ENCODE measurements at places on chromosomes 5 and 9.

DNA sequence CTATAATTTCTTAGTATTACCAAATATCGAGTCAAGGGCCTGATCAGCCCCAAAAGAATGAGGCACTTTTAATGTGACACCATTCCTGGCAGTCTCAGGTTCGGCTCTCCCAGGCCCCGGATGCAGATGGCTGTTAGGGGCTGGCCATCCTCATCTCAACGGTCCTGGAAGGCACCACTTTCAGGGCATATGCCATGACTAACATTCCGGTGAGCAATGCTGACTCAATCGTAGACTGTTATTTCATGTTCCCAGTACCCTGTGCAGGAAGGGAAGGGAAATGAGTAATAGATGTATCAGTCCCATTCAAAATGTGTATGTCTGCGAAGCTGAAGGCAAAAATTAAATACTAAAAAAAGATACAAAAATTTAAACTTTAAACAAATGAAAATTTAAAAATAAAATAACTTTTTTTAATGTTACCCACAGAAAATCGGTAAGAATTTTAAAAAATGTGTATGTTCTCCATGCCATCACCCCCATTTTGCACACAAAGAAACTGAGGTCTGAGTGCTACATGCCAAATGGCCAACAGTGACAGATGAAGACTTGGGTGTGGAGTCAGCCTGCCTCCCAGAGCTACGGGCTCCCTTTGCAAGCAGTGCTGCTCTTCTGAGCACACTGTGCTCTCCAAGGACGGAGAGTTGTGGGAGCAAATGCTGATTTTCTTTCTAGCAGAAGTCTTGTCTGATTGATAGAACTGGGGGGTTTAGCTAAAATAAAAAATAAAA, 79.0 kb downstream of the GLDC start:
- DNase-seq, result peak; percentile 19
- H3K36me3 ChIP-seq, result no peaks in the 10 kb centered on the region
- H3K27ac ChIP-seq, result peak overlapping the region; percentile 82
- H3K4me3 ChIP-seq, result peak overlapping the region; percentile 33
- peaks cover 19% of the 10 kb centered on the region for H3K4me1 ChIP-seq
- peaks cover 5% of the 10 kb centered on the region for H3K27me3 ChIP-seq

- H3K27ac ChIP-seq, result no peak overlapping the region
- H3K27me3 ChIP-seq, result no peaks in the 10 kb centered on the region
- DNase-seq, result no peak
- no peaks in the 10 kb centered on the region for H3K4me1 ChIP-seq
Observed at GRCh38 chr9:117188394-117188793, 226.5 kb downstream of the ASTN2 start.

DNA sequence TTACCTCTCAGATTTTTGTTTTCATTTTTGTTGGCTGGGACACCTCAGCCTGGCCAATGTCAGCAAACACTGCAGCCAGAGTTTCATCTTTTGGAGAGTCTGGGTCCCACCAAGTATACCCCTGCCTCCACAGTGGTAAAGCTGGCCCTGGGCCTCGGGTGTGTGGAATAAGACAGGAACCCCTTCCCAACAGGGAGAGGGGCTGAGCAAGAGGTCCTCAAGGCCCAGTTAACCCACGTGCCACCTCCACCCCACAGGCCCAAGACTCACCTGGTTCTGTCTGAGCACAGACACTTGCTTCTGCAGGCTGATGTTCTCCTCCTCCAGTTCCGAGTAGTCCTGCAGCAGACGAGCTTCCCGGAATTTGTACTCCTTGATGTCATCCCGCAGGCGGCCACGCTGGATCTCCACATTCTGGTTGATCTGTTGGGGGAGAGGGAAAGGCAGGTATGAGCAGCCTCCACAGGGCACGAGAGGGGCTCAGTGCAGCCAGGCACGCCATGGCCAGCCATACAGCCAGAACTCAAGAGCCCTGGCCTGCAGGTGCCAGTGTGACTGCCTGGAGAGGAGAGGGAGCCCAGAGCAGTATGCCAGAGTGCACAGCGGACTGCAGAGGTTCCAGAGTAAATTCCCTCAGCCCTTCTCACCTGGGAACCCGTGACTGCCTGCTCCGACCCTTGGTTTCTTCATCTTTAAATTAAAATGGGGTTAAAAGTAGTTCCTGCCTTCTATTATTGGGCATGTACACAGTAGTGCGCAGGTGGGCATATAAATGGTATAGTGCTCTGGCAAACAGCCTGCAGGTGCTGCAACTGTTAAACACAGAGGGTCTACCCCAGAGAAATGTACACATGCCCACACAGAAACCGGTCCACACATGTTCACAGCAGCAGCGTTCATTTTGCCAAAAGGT, 42.0 kb downstream of the BICD2 start:
- H3K4me1 ChIP-seq, result peaks cover 5% of the 10 kb centered on the region
- H3K27ac ChIP-seq, result no peak overlapping the region
- peaks cover 27% of the 10 kb centered on the region for H3K36me3 ChIP-seq
- H3K4me3 ChIP-seq, result no peak overlapping the region

DNA sequence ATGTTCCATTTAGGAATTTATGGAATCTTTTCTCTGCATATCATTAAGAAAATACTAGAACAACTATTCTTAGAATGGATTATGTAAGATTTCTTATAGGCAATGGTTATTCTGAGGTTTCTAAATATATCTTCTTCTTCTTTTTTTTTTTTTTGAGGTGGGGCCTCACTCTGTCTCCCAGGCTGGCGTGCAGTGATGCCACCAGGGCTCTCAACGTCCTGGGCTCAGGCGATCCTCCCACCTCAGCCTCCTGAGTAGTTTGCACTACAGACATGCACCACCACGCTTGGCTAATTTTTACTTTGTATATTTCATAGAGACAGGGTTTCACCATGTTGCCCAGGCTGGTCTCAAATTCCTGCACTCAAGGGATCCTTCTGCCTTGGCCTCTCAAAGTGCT, 137.2 kb downstream of the SREK1 start:
- H3K4me1 ChIP-seq, result no peaks in the 10 kb centered on the region
- H3K36me3 ChIP-seq, result no peaks in the 10 kb centered on the region
- DNase-seq, result no peak
- H3K27ac ChIP-seq, result no peak overlapping the region
- H3K4me3 ChIP-seq, result no peak overlapping the region
- H3K27me3 ChIP-seq, result peaks cover 15% of the 10 kb centered on the region

DNA sequence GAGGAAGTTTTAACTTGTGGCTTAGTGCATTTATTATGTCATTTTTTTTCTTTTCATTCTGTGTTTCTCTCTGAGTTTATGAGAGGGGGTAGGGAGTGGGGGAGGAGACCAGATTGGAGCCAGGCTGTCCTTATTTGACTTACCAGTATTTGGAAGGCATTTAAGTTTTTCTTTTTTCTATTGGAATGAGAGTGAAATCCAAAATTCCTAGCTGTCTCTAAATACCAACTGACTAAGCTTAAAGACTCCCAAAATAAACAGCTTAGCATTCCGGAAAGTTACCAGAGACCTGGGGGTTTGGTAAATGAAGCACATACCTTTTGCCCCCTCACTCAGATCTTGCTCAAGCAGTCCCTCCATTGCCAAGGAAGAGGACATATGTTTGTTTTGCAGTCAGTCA, 581.9 kb upstream of the BRINP1 start:
- H3K4me1 ChIP-seq, result no peaks in the 10 kb centered on the region
- H3K27ac ChIP-seq, result no peak overlapping the region
- no peaks in the 10 kb centered on the region for H3K36me3 ChIP-seq
- DNase-seq, result no peak
- H3K27me3 ChIP-seq, result no peaks in the 10 kb centered on the region

Data from activated T-helper 2 cell treated with anti-CD3 and anti-CD28 coated beads, Interferon-gamma antibody, Interleukin-2, Interleukin-4, amounts not matched to agents 10 μg/mL and 5 μg/mL and 100 μg/mL, durations not matched to agents 14 hours and 24 hours and 36 hours (primary cell).